IPS-NIHi11 (cell line): ENCODE measurements at places on chromosomes 1 and 21.

- DNase-seq = peak; percentile 19
Observed at GRCh38 chr1:7755448-7755847, 15.6 kb upstream of the VAMP3 start.

GRCh38 chr1:72229893-72230292, 52.4 kb downstream of the NEGR1 start:
- no peak for DNase-seq

- no peak for DNase-seq
Observed at GRCh38 chr1:236516929-236517704, 6.7 kb upstream of the LGALS8 start.

DNA sequence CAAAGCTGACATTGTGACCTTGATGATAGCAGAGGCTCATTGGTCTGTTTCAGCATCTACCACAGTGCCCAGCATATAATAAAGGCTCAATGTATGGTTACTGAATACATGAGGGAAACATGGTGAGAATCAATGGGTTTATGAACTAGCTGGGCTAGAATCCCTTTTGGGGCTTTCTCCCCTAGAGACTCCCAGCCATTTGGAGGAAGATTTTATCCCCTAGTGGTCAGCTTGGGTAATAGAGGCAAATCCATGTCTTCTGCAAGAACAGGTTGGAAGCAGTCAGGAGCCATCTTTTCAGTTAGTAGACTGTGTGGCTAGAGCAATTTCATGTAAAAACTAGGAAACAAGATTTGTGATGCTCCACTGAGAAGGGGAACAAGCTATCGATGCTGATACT, 15.8 kb upstream of the REG4 start:
- peak; percentile 71 for DNase-seq

GRCh38 chr1:37146071-37146470, 111.8 kb upstream of the GRIK3 start:
- DNase-seq = no peak

- DNase-seq = no peak
Observed at GRCh38 chr1:225828706-225829345, 18.9 kb downstream of the EPHX1 start.

DNA sequence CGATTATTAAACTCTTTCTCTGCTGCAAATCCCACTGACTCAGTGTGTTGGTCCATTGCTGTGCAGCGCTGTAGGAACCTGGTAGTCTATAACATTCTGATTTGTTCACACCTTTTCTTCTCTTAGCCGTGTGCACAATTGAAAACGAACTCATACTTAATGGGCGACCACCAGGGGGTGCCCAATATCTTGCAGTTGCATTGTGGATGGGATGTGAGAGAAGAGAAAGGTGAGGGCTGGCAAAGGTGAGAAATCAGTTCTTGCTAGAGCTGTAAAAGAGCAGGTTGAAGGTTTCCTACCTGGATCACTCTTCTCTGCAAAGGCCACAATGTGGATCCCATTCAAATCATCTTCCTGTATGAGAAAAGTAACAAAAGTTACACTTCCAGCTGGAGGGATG, 51.0 kb downstream of the CASQ2 start:
- no peak for DNase-seq

DNA sequence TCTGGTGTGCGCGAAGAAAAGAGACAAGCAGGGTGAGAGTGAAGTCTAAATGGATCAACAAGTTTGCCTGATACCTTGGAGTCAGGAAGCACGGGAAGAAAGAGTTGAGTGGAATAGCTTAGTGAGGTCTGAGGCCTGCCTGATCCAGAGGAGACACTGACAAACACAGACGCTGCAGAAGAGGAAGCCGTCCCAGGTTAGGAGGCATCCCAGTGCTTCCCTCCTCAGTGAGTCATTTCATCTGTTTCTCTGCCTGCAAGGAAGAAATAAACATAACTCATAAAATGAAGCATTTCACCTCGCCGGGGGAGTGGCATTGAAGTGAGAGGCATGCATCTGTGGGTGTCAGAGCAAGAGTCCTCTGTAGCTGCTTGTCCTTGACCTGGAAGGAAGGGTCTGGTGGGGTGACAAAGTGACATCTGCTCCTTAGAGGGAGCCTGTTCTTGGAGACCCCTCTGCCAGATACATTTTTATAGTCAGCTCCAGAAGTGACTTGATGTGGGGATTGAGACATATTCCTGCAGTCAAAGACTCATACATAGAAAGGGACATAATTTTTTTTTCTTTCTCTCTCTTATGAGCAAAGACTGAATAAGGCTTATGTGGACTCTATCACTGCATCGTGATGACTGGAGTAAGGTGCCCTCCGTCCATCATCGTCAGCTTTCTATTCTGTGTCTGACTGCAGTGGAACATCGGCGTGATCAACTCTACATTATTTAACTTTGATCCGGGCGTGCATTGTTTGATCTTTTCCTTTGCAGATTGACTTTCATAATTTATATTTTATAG, 256.7 kb downstream of the KIF26B start:
- DNase-seq = no peak

GRCh38 chr1:180632326-180633056, 669 bp downstream of the XPR1 start:
- peak; percentile 77 for DNase-seq
